ENCODE measurements at places on chromosomes 4 and X. TPM values are rescaled to one million over a fixed set of nuclear protein-coding genes. Genes with fewer than 3 reads are reported as not detected.

SPINK2 gene
- total RNA-seq = not detected

UFSP2 gene
- 30.0 TPM for total RNA-seq

HS3ST1 gene
- 33.9 TPM for total RNA-seq

NIPAL1 gene
- 11.7 TPM for total RNA-seq

ADAMTS3 gene
- 2.5 TPM for total RNA-seq

CSTF2 gene
- 13.7 TPM for total RNA-seq

FAM47A gene
- total RNA-seq = not detected

MSANTD1 gene
- 1.0 TPM for total RNA-seq

CCSER1 gene
- total RNA-seq = 12.0 TPM

DHX15 gene
- 135 TPM for total RNA-seq

TREX2 gene
- 7.8 TPM for total RNA-seq

RAB39B gene
- total RNA-seq = 2.7 TPM

ASB9 gene
- total RNA-seq = 0.67 TPM

FATE1 gene
- total RNA-seq = not detected

SMIM9 gene
- not detected for total RNA-seq

UGT2B11 gene
- total RNA-seq = not detected

PTTG2 gene
- total RNA-seq = not detected

PABPC5 gene
- total RNA-seq = not detected

All from mammary epithelial cell (primary cell).